ENCODE measurements at places on chromosomes 5 and 9.
A peak's percentile ranks its signal among the peaks of the same experiment; 100 is the strongest.

- DNase-seq, result no peak
These were observed 1.8 kb downstream of the CTXN3 start for GRCh38 chr5:127650649-127651048.

- no peak for DNase-seq
These were observed 83.0 kb downstream of the ELAVL2 start for GRCh38 chr9:23743036-23743435.

- no peak for DNase-seq
These were observed 93.7 kb downstream of the JAKMIP2 start for GRCh38 chr5:147688656-147689356.

DNA sequence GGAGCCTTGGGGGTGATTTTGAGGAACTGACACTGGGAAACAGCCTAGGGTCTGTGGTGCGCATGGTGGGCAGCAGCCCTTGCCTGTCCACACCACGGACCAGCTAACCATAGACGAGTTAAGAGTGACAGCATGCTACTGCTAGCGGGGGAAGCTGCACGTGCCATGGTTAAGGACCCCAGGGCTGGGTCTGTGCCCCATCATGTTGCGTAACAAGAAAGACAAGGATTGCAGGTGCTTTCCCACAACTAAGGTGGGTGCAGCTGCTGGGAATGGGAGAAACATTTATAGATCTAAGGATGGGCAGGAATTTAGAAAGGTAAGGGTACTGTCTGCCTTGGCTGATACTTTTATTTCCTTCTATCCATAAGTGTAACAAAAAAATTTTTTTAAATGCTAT lies 17.9 kb upstream of the KCNMB1 start:
- DNase-seq, result no peak

- no peak for DNase-seq
These were observed 367.9 kb downstream of the DIRAS2 start for GRCh38 chr9:90274725-90275124.

GRCh38 chr5:155773680-155774079 lies 553.3 kb upstream of the SGCD start:
- peak; percentile 49 for DNase-seq

GRCh38 chr9:92094655-92095054 lies 20.6 kb downstream of the SPTLC1 start:
- no peak for DNase-seq

- DNase-seq, result peak; percentile 77
These were observed 10.6 kb downstream of the MTAP start for GRCh38 chr9:21812946-21813568.

DNA sequence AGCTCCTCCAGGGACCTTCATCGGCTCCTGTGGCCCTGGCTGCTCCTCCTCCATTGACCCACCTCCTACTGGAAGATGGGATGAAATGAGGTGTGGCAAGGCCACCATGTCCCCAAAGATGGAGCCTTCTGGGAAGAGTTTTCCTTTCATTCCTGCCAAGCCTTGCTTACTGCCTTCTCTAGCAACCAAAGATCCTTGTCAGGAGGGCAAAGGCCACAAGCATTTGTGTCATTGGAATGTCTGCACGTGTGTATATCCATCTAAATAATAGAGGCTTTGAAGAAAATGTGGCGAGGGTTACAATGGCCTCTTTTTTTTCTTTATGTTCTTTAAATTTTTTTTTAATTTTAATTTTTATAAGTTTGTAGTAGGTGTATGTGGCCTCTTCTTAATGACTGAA lies 313.6 kb downstream of the ARHGEF28 start:
- no peak for DNase-seq

GRCh38 chr5:175593794-175594193 lies 64.1 kb upstream of the HRH2 start:
- no peak for DNase-seq

DNA sequence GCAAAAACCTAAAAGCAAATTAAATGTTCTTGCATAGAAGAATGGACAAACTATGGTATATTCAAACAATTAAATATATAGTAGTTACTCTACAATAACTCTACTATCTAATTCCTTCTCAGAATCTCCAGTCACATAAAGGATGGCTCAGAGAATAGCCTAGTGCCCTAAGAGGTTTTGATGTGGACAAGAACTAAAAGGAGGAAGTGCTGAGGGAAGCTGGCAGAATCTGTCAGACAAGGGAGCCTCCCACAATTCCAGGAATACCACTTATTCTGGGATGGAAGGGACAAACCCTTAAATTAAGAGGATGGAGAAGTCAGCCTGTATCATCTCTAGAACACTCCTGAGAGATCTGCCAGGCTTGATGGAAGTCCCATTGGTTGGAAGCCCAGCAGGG lies 30.4 kb downstream of the TNFSF8 start:
- DNase-seq, result no peak

DNA sequence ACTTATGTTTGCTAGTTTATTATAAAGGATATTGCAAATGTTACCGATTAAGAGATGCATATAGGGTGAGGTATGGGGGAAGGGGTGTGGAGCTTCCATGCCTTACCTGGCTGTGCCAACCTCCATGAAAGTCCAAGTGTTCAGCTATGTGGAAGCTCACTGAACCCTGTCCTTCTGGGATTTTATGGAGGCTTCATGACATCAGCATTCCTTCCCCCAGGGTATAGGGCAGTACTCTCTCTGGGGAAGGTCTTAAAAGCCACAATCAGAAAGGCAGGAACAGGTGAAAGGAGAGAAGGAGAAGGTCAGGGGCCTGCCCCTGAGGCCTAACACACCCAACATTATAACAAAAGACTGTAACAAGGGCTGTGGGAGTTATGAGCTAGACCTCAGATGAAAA lies 592.6 kb downstream of the PDE4D start:
- DNase-seq, result no peak

- DNase-seq, result no peak
These were observed 119.5 kb upstream of the ZNF618 start for GRCh38 chr9:113756476-113757192.

DNA sequence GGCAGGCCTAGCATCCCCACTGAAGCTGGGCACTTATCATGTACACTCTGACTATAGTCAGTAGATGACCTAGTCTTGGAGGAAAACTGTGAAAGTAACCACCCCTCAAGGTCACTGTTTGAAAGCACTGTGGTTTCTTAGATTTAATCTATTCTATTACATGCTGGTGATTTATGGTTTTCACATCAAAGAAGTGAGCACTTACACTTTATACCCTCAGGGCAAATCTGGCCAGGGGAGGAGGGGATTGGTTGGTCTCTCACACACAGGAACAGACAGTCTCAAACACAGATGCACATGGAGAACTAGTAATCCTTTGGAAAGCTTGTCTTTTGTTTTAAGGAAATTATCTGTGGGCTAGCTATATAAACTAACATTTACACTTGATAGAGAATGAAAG lies 17.9 kb upstream of the SPIN1 start:
- no peak for DNase-seq

GRCh38 chr9:127966416-127967150 lies 14.2 kb downstream of the EEIG1 start:
- no peak for DNase-seq

GRCh38 chr5:91048073-91048472 lies 335.0 kb downstream of the ARRDC3 start:
- DNase-seq, result no peak

DNA sequence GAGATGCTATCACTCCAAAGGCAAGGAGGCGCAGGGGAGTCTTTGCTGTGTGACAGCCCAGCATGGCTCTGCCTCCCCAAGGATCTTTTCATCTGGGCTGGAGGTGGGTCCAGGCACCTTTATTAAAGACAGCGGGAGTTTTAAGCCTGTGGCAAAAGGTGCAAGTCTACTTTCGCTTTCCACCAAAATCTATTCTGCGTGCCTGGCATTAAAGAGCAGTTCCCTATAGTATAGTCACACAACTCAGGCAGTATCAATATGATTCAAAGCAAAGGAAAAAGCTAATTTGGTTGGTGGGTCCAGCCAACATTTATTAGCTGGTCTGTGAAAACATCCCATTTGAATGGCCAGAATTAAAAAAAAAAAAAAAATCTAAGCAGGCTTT lies 398.7 kb downstream of the EBF1 start:
- DNase-seq, result no peak

DNA sequence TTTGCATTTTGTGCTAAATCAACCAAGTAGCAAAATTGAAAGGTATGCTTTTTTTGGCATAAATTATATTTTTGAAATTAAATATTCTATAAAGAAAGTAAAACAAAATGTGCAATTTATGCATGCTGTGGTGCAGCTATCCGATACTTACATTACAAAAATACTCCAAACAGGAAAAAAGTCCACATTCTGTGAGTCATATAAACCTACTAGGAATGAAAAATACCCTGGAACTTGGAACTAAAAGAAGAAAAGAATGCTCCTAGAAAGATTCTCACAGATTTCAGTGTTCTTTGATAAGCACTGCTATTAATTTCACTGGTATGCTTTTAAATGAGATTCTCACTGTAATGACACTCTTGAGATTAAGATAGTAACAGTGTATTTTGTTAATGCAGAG lies 92.6 kb downstream of the OSMR start:
- no peak for DNase-seq

DNA sequence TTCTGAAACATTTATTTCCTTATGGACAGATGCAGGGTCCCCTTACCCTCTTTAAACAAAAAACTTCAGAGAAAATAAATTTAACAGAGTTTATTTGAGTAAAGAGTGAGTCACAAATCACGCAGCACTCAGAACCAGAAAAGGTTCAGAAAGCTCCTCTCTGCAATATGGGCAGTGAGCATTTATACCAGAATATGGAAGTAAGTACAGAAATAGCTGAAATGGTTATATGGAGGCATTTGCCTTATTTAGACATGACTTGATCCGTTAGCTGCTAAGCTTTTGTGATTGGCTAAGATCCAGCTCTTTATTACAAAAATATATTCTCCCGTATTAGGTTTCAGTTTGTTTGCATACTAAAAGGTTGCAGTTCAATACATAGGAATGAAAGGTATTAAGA lies 1554.1 kb downstream of the EFNA5 start:
- no peak for DNase-seq

DNA sequence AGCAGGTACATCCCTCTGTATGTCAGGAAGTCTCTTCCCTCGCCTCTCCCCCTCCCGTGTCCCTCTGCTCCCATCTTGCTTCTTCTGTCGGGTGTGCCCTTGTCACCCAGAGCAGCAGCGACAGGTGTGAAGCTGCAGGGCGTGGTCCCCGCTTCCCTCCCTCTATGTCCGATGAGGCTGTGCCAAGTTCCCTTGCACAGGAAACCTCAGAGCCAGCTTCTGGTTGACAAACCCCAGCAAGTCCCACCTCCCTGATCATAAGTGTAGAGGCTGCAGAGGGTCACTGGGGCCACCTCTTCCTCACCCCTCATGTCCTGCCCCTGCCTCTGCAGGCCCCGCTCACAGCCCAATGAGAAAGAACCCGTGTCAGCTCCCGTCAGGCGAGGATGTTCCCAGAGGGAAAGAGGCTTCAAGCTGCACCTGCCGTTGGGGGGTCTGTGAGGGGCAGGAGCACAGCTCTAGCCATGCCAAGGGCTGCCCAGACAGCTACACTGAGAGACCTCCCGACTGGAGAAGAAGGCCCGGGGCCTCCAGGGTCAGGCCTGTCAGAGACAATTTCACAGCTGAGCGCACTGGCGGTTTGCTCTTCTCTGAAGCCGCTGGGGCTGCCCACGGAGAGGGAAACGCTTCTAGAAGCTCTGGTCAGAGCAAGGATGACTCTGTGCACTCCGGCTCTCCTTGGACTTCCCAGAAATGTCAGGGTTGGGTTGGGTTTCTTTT lies 73.3 kb downstream of the AK8 start:
- DNase-seq, result peak; percentile 22

DNA sequence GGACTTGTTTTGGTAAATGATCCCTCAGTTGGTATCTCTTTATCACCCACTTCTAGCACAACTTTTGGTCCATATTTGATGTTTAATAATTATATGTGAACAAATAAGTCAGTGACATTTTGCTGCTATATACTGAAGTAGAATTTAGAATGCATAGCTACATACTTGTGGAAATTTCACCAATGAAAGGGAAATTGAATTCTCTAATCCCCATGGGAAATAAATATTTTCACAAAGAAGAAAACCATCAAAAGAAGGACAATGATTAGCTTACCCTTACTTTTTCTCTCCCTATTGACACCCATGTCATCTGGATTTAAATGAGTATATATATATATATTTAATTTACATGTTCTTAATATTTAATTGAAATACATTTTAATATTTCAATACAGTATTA lies 94.3 kb upstream of the DAB2 start:
- no peak for DNase-seq
